ENCODE measurements at places on chromosomes 11 and 22. TPM values are rescaled to one million over a fixed set of nuclear protein-coding genes. Genes with fewer than 3 reads are reported as not detected.

DNA sequence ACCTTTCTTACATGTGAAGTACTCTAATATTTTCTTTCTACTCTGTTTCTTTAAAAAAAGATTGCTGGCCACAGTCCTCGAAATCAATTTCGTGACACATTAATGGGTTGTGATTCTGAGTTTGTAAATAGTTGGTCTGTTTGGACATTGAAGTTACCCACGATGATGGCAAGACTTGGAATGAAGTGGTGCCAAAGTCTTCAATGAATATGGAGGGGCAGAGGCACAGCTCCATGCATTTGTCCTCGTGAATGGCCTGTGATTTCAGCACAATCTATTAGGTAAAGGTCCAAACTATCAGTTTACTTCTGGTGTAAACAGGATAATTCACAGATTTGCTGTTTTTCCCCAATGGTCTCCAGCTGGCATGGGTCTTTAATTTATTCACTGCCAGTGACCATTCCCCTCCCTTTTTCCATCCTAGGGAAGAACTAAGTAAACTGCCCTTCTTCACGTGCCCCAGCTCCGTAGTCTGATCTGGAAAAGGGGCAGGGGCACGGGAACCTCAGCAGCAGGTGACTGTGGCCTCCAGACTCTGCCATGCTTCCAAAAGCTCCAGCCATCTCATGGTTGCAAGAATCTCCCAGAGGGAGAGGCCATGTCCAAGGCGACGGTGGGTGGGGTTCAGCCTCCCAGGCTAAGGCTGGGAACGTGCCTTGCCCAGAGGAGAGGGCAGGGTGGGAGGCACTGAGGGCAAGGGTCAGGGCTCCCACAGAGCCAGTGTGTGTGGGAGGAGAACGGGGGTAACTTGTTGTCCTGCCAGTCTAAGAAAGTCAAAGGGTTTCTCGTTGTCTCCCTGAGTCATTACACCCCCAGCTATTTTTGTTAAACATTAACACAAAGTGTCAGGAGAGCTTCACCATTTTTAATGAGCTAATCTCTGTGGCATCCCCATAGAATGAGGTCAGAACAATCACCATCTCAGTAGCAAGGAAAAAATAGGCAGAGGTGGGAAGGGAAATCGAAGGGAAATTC, 16.9 kb upstream of the PEX26 start:
- DNase-seq: no peak

TRIM49D1 gene
- not detected for total RNA-seq

DNA sequence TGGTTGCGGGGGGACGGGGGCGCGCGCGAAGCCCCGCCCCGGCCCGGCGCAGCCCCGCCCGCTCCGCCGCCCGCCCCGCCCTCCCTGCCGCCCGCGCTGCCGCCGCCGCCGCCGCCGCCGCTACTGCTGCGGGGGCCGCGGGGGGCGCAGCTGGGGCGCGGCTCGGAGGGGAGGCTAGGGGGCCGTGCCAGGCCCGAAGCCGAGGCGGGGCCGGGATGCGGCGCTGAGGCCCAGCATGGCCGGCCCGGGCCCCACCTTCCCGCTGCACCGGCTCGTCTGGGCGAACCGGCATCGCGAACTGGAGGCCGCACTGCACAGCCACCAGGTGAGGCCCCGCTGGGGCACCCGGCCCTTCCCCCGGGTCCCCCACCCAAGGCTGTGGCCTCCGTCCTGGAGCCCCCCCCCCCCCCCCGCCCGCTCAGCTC, at the start of gene ANKRD13D:
Gene ANKRD13D, plus strand, starts transcription at position 78 of the 425 bp plus-strand sequence. Its CDS starts 158 bp downstream, at position 236.
- DNase-seq: no peak

DNA sequence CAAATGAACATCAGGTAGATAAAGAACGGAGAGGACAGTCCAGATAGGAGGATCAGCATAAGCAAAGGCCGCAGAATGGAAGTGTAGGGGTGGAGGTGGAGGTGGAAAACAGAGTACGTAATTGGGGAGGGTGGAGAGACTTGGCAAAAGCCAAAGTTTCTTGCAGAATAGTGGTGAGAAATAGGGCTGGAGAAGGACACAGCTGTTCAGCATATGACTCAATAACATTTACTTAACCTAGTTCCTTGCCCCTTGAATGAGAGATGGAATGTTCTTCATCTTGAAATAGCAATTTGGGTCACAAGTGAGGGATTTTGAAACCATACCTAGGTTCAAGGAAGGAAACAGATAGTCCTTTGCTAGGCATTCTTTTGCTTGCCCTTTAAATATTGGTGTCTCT, 235.9 kb upstream of the ARHGAP20 start:
- DNase-seq: no peak

GRCh38 chr11:63918507-63919191, 1.7 kb upstream of the RCOR2 start:
- no peak for DNase-seq

LARGE2 gene
- not detected for total RNA-seq

GRCh38 chr11:11309906-11310305, 43.1 kb downstream of the CSNK2A3 start:
- no peak for DNase-seq

GRCh38 chr11:64686466-64687170, 36.4 kb downstream of the NRXN2 start:
- DNase-seq: no peak

DNA sequence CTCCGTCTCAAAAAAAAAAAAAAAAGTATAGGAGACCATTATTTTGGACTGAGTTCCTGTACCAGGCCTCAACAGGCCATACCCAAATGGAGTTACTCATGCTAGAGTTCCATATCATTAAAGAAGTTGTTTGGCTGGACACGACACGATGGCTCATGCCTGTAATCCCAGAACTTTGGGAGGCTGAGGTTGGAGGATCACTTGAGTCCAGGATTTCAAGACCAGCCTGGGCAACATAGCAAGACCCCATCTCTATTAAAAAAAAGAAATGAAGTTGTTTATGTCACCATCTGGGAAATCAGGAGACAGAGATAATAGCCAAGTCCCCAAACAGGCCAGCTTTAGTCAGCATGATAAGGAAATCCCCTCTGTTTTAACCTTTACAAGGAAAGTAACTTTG, 6.7 kb upstream of the FNBP4 start:
- no peak for DNase-seq

DNA sequence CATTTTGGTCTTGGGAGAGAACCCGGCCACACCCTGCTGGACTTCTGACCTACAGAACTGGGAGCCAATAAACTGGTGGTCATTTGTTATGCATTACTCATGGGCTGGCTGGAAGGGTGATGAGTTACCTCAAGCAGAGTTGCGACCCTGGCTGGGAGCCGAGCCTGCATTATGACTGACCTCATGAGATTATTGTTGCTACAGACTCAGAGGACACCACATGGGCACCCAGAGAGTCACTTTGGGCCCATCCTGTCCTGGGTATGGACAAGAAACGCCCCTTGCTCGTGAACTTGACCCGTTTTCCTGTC, 531.7 kb downstream of the TBC1D22A start:
- no peak for DNase-seq

- no peak for DNase-seq
These were observed 182.7 kb downstream of the BLID start for GRCh38 chr11:121933294-121933693.

WT1 gene
- total RNA-seq: 0.25 TPM

- no peak for DNase-seq
These were observed 81.5 kb downstream of the APOL5 start for GRCh38 chr22:35799150-35799549.

FGF19 gene
- not detected for total RNA-seq

GRCh38 chr22:31653944-31654343, 8.1 kb downstream of the PISD start:
- DNase-seq: no peak

- DNase-seq: peak; percentile 13
These were observed 54.4 kb downstream of the SLC17A6 start for GRCh38 chr11:22392561-22392960.

DNA sequence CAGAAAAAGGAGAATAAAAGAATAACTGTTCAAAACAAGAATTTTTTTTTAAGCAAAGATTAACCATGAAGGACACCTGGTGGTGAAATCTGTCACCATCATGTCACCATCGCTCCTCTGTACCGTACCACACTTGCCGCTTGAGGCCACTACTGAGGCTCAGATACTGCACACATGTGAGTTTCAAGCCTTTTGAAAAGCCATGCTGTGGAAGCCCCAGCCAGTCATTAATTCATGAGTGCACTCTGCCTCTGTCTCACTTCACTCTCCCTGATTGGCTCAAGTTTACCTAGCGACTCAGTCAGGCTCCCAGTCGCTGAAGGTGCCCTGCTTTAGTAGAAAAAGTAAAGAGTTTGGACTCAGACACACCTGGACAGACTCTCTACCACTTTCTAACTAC, 6.6 kb upstream of the MS4A12 start:
- DNase-seq: no peak

- DNase-seq: peak; percentile 92
These were observed 81.0 kb downstream of the CCDC34 start for GRCh38 chr11:27281740-27282590.

ACR gene
- 0.13 TPM for total RNA-seq

MS4A6A gene
- 0.60 TPM for total RNA-seq

GRCh38 chr11:66289548-66290329, 796 bp upstream of the YIF1A start:
- DNase-seq: peak; percentile 30

TMEM86A gene
- total RNA-seq: 0.92 TPM

DNA sequence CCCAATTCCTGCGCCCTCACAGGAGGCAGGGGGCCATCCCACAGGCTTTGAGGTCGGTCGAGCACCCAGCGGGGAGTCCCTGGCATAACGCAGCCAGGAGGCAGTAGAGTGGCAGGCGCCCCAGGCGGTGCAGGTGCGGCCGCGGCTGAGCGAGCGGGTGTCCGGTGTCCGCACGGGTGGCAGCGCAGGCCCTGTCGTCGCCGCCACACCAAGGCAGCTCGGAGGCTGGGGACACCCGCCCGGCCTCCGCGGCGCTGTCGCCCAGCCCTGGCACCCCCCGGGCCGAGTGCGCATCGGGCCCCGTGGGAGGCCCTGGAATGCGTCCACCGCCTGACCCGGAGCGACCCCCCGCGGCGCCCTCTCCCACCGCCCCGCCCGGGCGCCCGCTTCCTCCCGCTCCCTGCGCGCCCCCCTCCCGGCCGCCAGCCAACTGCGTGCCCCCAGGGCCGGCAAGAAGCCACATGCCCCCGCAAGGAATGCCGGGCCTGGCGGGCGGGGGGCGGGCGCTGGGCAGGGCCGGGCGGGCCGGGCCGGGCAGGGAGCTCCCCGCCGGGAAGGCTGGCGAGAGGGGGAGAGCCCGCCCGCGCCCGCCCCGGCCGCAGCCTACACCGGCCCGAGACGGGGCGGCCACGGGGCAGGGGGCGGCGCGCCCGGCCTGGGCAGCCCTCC, 33.9 kb downstream of the PRDM11 start:
- no peak for DNase-seq

PIM3 gene
- total RNA-seq: 174 TPM

DNA sequence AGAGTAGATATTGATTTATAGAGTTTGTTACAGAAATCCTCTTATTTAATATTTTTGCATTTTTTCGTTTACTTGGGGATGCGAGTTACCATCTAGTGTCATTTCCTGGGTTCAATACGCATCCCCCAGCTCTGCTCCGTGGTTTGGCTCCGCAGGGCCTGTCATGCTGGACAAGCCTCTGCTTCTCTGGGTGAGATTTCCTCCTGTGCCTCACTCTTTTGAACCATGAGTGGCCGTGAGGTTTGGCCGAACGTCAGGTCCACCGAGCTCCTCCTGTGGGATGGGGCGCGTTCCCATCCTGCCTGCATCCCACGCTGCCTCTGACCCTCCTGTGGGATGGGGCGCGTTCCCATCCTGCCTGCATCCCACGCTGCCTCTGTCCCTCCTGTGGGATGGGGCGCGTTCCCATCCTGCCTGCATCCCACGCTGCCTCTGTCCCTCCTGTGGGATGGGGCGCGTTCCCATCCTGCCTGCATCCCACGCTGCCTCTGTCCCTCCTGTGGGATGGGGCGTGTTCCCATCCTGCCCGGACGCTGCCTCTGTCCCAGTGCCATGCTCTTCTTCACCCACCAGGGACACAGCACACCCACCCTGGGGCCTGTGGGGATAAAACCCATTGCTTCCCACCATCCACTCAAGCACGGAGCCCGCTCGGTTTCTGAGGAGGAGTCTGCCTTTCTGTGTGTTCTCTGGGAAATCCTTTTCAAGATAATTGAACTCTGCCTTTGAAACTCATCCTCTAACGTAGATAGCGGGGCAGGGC, 506.8 kb downstream of the BRD1 start:
- no peak for DNase-seq

P2RY2 gene
- total RNA-seq: 2.3 TPM

DNA sequence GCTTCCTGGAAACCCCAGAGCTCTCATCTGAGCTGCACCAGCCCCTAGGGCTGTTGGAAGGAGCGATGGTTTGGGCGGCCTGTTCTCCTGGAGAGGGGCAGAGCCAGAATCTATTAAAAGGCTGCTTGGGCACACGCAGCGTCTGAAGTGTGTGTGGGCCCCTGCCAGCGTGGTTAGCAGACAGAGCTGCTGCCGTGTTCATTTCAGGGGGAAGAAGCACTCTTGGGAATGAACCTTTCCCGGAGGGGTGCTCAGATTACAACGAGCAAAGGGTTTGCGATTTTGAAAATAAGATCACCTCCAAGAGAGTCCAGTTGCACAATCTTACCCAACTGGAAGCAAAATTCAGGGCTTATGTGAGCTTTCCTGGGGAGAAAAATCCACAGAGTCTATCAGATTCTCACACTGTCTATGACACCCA, 12.9 kb downstream of the ANO1 start:
- no peak for DNase-seq

GRCh38 chr11:35045236-35045820, 93.6 kb upstream of the CD44 start:
- DNase-seq: no peak

GRCh38 chr11:35115688-35116030, 23.3 kb upstream of the CD44 start:
- DNase-seq: no peak

DNA sequence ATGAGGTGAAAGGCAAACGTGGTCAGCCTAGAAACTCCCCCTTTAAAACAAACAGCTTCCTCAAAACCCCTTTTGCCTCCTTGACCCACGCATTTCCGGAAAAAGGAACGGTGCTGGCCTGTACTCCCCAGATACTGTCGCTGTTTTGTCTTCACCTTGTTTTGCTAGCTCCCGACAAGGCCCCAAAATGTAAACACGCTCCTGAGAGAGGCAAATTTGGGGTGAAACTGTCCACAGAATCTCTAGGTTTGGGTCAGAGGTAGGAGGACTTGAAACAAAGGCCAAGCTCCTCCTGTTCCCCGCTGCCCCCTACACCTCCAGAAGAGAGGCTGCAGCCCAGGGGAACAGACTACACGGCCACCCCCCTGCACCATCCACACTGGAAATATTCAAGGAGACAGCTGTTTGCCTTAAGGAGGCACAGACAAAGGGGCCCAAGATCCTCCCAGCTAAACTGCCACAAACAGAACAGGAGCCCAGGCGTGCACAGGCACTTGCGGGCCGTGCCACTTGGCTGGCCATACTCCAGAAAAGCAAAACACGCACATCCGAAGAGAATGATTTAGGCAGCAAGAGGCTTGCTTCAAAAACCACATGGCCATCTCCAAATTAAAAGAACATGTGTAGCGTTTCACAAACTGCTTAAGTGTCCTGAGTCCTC, 160.5 kb upstream of the GRK3 start:
- no peak for DNase-seq

GRCh38 chr11:73598719-73599379, 937 bp upstream of the FAM168A start:
- no peak for DNase-seq

All from pulmonary artery endothelial cell (primary cell).